NCI-H1417 (cell line): ENCODE measurements at places on chromosomes 3 and 15.

GRCh38 chr3:175212896-175213295 is 353.8 kb downstream of the NAALADL2 start:
- DNase-seq: no peak

DNA sequence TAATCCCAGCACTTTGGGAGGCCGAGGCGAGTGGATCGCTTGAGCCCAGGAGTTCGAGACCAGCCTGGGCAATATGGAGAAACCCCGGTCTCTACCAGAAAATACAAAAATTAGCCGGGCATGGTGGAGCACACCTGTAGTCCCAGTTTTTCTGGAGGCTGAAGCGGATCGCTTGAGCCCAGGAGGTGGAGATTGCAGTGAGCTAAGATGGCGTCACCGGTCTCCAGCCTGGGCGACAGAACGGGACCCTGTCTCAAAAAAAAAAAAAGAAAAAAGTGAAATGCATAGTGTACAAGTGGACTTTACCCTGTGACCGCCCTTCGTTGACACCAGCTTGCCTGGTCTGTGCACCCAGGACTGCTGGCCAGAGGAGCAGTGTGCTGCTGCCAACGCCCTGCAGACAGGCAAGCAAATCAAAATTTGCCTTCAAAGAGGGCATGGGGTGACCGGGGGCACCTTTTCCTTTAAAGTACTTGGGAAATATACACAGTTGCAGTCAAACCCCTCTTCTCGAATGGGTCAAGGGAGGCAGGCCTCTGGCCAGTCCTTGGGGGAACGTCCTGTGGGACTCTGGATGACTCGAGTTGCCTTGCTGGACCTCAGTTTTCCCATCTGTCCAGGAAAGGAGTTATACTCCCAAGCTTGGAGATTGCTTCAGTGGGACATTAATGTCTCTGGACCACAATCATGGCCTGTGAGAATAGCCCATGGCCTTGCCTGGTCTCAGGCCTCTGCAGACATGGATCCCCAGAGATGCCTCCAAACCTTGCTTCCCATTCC is 1.0 kb downstream of the XYLB start:
- peak; percentile 24 for DNase-seq

- DNase-seq: no peak
Observed at GRCh38 chr3:144105542-144105941, 133.9 kb downstream of the DIPK2A start.

DNA sequence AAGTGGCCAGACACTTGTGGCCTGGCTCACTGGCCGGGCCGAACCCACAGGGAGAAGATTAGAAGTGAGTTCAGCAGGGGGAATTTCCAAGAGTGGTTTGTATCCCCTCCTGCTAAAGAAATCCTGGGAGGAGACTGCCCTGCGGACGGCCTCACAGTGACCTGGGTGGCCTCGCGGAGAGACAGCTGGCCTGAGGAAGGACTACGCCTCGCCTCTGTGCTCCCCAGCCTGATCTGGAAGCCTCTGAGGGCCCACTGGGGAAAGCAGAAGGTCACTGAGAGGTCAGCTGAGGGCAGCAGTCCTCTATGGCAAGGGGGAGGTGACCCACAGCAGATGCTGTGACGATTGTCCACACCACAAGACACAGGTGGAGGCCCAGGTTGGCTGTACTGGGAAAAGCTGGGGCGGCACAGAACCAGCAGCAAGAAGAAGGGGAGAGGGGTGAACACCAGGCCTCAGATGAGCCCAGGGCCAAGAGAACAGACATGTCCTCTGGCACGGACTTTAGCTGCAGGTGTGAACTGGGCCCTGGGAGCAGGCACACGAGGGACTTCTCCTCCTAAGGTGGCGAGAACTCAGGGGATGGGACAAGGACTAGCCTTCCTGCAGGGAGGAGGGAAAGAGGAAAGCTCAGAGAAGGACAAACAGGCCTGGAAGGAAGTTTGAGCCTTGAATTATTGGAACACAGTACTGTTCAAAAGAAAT is 37.2 kb upstream of the DLG1 start:
- no peak for DNase-seq

DNA sequence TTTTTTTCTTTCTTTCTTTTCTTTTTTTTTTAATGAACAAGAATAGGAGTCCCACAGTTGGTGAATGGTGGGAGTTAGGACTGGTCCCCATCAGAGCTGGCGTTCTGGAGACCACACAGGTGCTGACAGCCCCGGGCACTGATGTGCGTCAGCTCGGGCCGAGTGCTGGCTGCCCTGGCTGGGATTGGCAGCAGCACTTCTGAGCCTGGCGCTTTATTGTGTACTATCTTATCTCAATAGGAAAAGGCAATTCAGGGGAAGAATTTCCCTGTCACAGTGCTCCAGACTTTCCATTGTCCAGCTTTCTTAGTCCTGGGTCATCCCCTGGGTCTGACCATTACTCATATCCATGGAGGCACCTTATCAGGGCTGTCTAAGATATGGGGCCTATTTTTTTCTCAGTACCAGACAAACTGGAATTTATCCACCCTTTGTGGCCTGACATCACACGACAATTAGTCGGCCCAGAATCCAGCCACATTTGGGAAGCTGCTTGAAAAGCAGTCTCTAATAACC is 54.1 kb downstream of the TMEM44 start:
- no peak for DNase-seq

DNA sequence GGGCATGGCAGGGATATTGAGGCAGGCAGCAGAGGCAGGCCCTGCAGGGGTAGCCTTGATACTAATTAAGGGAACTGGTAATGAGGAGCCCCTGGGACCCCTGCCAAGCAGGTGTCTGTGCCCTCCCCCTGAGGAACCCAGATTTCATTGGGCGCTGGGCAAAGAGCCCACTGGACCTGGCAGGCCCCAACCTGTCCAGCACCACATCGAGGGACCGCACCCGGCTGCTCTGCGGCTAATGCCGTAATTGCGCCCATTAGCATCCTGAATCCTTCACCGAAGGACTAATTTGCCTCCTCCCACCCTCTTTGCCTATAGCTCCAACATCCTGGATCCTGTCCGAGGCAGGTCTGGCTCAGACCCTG is 13.7 kb upstream of the SEMA3B start:
- no peak for DNase-seq

DNA sequence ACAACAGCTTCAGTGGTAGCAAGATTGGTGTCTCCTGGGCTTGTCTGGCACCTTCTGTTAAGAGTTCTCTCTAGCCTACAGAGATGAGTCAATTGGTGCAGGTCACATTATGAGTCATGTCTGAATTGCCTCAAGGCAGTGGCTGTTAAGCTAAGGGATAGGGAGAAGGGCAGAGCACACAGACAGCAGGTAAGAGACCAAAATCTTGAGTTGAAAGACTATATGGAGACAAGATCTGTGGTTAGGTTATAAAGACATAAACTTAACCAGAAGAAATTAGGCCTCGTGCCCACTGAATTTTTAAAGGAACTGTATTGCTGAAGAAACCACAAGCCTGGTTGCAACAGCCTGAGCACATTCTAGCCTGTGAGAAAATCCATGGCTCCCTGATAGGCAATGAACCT is 19.2 kb upstream of the KPNA1 start:
- no peak for DNase-seq

DNA sequence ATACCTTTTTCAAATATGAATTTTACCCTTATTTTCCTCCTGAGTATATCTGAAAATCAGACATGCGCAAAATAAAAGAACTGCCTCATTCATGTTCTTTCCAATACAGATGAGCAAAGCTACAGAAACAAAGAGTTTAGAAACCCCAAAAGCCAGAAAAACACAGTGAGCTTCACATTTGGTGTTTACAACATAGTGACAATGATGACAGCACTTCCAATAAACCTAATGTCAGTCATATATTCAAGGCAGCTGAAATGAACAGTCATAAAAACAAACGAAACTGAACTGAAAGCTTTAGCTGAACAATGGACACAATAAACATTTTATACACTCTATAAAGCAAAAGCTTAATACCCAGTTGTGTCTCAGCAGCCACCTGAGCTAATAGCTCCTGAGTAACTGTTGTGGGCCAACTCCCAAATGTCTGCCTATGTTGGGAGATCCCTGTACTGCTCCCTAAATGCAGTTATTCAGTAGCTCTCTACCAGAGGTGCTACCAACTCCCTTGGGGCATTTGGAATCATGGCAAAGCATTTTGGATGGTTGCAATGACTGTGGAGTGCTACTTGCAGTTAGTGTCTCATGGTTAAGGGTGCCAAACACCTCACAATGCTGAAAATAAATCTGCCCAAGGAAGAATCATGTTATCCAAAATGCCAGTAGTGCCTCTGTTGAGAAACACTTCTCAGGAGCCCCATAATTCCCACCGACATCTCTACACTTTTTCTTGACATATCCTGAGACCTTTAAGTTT is 131.5 kb downstream of the TGFBR2 start:
- DNase-seq: no peak

DNA sequence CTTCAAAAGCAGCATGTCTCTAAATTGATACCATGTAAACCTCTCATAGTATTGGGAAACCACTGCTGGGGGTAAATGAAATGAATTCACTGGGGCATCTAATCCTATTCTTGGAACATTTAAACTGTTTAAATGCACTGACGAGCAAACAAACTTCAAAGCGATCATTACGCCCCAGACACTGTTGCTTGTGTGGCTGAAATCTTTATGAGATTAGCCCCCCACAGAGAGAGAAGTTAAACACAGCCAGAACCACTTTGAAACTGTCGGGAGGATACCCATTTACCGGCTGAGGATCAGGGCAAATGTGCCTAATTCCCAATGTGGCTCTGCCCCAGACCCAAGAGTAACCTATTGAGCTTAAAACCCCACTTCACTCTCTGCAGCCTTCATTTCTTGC is 308.4 kb upstream of the CDIN1 start:
- peak; percentile 40 for DNase-seq

- no peak for DNase-seq
Observed at GRCh38 chr15:67902579-67903009, 62.7 kb upstream of the RNU6-1 start.

DNA sequence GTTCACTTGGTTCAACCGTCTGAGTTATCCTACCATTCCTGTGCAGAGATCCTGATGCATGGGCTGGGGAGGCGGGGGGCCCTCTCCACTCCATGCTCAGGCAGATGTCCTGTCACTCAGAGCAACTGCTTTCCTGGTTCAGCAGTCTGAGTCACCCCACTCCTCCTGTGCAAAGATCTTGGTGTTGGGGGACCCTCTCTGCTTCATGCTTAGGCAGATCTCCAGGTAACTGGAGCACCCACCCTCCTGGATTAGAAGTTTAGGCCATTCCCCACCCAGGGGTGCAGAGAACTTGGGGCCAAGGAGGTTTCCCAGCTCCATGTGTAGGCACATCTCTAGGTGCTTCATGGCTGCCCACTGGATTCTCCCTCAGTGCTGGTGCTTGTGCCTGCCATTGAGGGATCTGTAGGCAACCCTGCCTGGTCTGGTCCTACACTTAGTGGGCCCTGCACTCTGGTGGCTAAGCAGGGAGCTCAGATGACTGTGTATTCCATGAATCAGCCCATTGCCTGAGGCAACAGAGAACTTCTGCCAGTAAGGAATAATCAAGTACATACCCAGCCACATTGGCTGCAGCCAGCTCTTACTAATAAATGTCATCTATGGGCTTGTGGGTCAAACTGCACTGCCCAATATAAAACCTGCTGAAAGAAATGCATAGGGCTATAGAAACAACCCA is 465.4 kb upstream of the THBS1 start:
- DNase-seq: no peak

DNA sequence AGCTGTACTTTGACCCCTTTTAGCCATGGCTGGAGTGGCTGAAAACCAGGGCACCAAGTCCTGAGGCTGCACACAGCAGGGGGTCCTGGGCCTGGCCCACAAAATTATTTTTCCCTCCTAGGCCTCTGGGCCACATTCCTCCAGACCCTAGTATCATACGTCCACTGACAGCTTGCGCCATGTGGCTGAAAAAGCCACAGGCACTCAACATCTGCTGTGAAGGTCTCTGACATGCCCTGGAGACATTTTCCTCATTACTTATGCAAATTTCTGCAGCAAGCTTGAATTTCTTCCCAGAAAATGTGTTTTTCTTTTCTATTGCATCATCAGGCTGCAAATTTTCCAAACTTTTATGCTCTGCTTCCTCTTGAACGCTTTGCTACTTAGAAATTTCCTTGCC is 239.0 kb downstream of the SQOR start:
- no peak for DNase-seq
